Keratinocyte (primary cell): ENCODE measurements at places on chromosomes 12 and 14. TPM values are rescaled to one million over a fixed set of nuclear protein-coding genes. Genes with fewer than 3 reads are reported as not detected.

GRCh38 chr14:71698673-71699072 is 233.6 kb upstream of the RGS6 start:
- no peak for DNase-seq

DNA sequence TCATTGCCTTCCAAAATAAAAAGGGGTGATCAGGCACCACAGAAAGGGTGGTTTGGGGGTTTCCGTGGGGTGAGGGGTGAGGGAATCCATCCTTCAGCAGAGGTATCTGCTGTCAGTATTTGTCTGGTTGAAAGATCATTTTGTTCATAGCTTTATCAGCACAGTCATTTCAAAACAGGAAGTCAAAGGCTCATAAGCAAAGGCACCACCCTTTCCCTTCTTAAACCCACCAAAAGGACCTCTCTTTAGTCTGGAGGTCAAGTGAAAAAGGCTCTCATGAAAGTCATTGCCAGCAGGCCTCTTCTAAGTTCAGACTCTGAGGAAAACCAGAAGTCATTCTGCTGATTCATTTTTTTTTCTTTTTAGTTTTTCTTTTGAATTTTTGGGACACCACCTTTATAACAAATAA is 6.2 kb downstream of the CHST11 start:
- DNase-seq = no peak

The SCN8A gene
- 0.58 to 1.2 TPM (median 1.1 TPM) in 3 replicates for polyA plus RNA-seq

The AQP6 gene
- polyA plus RNA-seq = 0.28 to 0.57 TPM (median 0.45 TPM) in 3 replicates

- DNase-seq = no peak
These were observed 178.8 kb upstream of the MYL2 start for GRCh38 chr12:111099186-111099585.

The OVCH1 gene
- 0.04 to 0.08 TPM in 2 of 3 replicates, not detected in the other for polyA plus RNA-seq

GRCh38 chr12:124399622-124400021 is 104.7 kb downstream of the RFLNA start:
- DNase-seq = no peak

The PLXNC1 gene
- polyA plus RNA-seq = 0.17 to 0.23 TPM (median 0.18 TPM) in 3 replicates

The PLA2G1B gene
- polyA plus RNA-seq = not detected in 3 replicates

- DNase-seq = no peak
These were observed 152.2 kb downstream of the BTG1 start for GRCh38 chr12:91993287-91994017.

GRCh38 chr12:68268967-68269366 is 15.6 kb upstream of the IL22 start:
- DNase-seq = no peak

GRCh38 chr12:108666401-108666881 is 32.7 kb upstream of the SELPLG start:
- DNase-seq = no peak

DNA sequence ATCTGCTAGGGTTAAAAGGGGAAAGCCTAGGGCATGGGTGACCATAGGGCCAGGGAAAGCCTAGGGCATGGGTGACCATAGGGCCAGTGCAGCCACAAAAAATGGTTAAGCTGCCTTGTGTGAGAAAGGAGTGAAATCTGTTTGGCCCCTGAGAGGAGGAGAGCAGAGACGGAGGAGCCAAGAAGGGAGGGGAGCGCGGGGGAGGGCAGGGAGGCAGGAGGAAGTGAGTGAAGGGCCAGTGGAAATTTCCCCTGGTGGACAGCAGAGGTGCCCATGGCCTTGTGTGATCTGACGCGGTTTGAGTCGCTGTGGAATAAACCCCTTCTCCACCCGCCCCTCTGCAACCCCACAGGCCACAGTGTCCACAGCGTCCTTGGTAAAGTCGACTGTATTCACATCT is 618 bp upstream of the AQP6 start:
- DNase-seq = no peak

GRCh38 chr14:101496776-101497683 is 64.3 kb upstream of the DIO3 start:
- no peak for DNase-seq
